ENCODE measurements at places on chromosomes 2 and 18.

DNA sequence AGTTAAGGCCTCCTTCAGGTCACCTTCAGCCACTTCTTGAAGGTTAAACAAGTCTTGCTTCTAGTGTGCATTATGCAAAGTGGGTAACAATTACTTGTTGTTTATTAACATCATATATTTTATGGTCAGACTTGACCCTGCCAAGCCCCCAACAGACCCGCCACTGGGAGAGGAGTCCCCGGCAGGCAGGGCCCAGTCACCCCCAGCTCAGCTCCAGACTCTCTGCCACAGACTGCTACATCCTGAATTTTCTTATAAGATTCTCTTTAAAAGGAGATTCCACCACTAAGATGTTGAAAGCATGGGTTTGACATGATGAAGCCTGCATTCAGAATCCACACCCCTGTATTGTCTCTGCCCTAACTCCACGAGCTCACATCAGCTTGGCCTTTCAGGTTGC is 174.3 kb upstream of the ARL4C start:
- DNase-seq = no peak

DNA sequence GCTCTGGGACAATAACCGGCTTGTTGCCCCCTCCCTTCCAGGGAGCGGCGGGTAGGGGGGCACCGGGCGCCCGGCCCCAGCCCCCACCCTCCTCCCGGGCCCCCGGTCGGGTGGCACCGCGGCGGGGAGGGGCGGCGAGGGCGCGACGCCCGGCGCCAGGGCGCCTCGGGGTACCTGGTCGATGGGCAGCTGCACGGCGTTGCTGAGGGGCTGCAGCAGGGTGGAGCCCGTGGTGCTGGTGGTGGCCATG is 193 bp downstream of the MBOAT2 start:
- no peak for DNase-seq

- DNase-seq = no peak
Observed at GRCh38 chr18:48955830-48956261, 5.1 kb upstream of the SMAD7 start.

DNA sequence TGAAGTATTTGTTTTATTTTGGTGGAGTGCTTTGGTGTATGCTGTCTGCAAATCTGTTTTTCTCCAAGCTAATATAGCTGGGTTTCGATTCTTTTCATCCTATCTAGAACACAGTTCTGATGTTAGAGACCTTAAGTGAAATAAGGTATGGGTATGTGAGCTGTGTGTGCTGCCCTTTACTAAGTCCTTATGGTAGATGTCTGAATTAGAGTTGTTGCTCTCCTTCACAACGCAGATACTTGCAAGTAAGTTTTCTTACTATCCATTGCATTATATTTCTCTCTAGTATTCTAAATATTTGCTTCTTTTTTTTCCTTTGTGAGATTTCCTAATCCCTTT is 38.6 kb downstream of the AGFG1 start:
- no peak for DNase-seq

DNA sequence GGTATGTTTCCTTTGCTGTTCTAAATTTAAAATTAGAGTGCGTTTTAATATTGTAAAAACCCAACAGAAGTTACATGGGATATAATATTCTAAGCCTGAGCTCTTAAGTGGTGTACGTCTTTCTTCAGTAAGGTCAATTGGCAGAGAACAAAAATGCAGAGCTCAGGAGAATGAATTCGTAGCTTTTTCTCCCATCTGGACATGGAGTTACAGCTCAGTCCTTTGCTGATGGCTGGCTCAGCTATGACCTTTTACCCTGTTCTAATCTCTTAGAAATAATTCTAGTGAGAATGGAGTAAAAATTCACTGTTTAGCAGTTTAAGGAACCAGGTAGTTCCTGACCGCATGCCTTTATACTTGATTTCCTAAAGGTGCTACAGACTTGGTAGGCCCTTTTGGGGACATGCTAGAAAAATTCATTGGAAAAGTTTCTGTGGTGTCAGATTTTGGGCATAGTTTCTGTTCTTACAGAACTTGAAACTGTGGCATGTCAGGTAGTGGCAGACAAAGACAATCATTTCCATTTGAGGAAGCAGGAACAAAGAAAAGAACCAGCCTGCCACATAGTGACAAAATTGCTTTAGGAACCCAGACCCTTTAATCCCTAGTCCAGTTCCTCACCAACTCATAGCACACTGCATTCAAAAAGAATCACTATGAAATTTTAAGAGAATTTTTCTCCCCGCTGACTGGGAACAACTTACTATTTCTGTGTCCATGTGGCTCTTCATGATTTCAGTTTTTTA is 566.8 kb upstream of the ZNF804A start:
- DNase-seq = no peak

DNA sequence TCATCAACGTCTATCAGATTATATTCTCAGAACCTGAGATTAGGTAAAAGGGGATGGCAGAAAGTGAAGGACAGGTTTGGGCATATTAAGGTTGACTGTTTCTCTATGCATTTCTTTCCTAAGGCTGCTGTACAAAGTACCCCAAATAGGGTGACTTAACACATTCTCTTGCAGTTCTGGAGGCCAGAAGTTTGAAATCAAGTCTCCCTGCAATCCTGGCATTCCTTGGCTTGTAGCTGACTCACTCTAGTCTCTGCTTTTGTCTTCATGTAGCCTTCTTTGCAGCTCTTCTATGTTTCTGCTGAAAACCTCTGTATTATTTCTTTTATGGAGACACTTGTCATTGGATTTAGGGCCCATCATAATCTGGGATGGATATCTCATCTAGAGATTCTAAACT is 364.3 kb downstream of the PLCL1 start:
- DNase-seq = no peak

DNA sequence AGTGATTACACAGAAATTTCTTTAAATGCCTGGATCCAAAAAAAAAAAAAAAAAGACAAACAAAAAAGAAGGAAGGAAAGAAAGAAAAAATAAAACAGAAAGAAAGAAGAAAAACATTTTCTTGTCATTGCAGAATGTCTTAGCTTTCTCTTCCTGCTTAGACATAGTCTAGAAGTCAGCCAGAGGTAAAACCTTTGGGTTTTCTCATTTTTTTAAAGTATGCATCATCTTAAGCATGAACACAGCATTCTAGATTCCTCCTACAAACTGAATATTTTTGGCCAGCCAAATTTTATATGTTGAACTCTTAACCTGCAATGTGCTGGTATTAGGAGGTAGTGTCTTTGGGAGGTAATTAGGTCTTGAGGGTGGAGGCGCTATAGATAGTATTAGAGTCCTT is 243.9 kb downstream of the TRIB2 start:
- DNase-seq = no peak

GRCh38 chr2:143433251-143433650 is 304.0 kb downstream of the ARHGAP15 start:
- no peak for DNase-seq

DNA sequence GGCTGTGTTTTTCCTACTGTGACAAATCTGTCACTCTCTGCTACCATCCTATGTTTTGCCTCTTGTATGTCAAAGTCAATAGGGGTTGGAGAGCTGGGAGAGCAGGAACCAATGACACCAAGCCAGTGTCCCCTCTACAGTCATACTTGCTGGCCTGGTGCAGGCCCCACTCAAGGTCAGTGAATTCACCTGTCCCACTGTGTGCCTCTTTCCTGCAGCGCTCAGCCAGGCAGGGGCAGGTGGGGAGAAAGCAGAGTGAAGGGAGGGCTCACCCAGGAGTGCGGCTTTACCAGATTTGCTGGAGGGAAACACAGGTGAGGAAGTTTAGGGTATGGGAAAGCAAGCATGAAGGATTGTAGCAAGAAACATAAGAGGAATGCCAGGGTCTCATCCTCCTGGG is 114.5 kb downstream of the GYPC start:
- DNase-seq = no peak

DNA sequence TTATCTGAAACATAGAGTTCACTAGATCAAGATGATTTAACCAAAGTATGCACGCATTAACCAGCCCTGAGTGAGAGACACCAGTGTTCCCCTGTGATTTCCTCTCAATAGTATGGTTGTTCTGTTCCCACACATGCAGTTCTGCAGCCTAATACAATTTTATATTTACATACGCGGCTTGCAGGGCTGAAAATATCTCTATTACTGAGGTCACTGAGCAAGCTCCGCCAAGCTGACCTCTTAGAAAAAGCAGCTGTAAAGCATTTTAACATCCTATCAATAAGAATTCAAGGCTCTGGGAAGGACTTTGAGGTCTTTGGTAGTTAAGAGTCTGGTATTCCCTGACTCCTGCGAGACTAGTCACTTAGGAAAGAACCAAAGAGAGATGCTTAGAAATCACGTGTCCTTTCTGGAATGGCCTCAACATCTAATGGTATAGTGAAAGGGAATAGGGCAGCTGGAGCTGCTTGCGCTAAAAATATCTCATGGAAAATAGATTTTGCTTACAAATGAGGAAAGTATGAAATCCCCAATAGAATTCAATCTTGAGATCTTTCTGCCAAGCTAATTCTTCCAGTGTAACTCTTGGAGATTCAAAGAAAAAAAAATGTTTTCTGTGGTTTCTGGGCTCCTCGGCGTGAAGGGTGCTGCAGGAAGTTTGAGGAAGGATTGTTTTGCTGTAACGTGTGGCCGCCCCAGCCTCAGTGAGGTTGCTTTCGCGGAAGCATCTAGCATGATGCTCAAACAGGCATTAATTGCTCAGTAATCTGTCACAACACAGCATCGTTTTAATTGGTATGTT is 59.2 kb downstream of the DOCK10 start:
- no peak for DNase-seq

GRCh38 chr2:10008809-10009176 is 34.6 kb upstream of the KLF11 start:
- no peak for DNase-seq

- DNase-seq = no peak
Observed at GRCh38 chr18:48908916-48909315, 41.8 kb downstream of the SMAD7 start.

- DNase-seq = no peak
Observed at GRCh38 chr2:240725266-240725665, 33.6 kb downstream of the AQP12A start.

GRCh38 chr18:58520969-58521368 is 107.9 kb downstream of the ALPK2 start:
- no peak for DNase-seq

- DNase-seq = no peak
Observed at GRCh38 chr2:85959826-85960225, 71.0 kb upstream of the ST3GAL5 start.

- peak; percentile 54 for DNase-seq
Observed at GRCh38 chr2:176085120-176085788, 1.5 kb upstream of the EVX2 start.

- no peak for DNase-seq
Observed at GRCh38 chr2:8612734-8613179, 69.1 kb upstream of the ID2 start.

GRCh38 chr2:202918860-202919259 is 6.8 kb downstream of the CARF start:
- no peak for DNase-seq

- no peak for DNase-seq
Observed at GRCh38 chr2:77922567-77922966, 400.4 kb upstream of the LRRTM4 start.

- DNase-seq = no peak
Observed at GRCh38 chr2:120930864-120931263, 195.2 kb downstream of the GLI2 start.

- DNase-seq = no peak
Observed at GRCh38 chr2:104430852-104431251, 423.1 kb upstream of the POU3F3 start.

- no peak for DNase-seq
Observed at GRCh38 chr2:233384015-233384414, 29.7 kb downstream of the DGKD start.

DNA sequence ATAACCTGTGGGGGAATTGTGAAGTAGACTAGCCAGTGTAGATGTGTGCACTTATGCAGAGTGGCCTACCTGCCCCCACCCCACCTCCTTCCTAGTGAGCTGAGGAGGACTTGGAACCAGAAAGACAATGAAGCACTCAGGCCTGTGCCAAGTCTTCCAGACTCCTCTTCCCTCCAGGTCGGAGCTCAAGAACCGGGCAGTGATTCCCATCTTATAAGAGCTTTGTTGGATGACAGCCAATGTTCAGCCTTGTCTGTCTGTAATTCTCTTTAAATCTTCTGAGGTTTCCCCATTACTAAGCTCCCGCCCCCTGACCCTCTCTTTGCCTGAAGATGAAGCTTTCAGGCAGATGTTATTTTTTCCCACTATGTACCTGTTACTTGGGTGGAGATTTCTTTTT is 121.0 kb downstream of the SMAD2 start:
- DNase-seq = no peak

- no peak for DNase-seq
Observed at GRCh38 chr2:205424326-205424725, 258.0 kb upstream of the NRP2 start.

- no peak for DNase-seq
Observed at GRCh38 chr18:24790347-24790746, 329.9 kb downstream of the HRH4 start.

- no peak for DNase-seq
Observed at GRCh38 chr2:204114295-204115136, 178.0 kb downstream of the ICOS start.

GRCh38 chr18:53909668-53910067 is 314.8 kb downstream of the MBD2 start:
- no peak for DNase-seq

DNA sequence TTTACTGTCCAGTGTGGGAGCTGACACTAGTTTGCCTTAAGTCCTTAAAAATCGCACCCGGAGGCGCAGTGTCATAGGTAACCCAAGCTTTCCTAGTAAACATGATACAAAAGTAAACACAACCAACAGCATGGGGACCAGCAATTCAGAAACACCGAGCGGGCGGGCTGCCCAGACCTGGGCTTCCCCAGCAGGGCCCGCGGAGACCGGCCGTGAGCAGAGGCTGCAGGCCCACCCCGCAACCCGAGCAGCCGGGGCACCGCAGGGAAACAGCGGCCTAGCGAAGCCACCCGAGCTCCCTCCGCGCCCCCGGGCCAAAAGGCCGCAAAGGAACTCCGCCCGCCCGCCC is 296 bp downstream of the TTC21B start:
- DNase-seq = no peak

DNA sequence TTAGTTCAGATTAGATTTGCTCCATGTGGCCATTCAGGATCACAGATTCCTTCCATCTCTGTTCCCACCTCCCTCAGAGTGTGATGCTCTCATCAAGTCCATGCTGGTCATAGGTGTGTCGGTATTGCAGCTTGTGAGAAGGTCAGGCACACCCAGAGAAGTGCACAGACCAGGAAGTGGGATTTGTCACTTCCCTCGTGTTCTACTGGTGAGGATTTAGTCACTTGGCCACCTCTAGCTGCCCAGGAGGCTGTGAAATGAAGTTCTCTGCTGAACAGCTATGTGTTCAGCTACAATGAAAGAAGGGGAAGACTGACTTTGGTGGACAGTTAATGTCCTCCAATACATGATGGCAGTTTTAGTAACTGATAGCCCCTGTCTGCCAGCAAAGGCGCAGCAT is 3.5 kb upstream of the LANCL1 start:
- no peak for DNase-seq

GRCh38 chr2:101831351-101831865 is 133.9 kb downstream of the MAP4K4 start:
- DNase-seq = peak; percentile 60

- no peak for DNase-seq
Observed at GRCh38 chr18:54263904-54264336, 5.4 kb upstream of the POLI start.

All from ecto neural progenitor cell (in vitro differentiated cells).